ENCODE measurements at places on chromosomes 3 and 15.

DNA sequence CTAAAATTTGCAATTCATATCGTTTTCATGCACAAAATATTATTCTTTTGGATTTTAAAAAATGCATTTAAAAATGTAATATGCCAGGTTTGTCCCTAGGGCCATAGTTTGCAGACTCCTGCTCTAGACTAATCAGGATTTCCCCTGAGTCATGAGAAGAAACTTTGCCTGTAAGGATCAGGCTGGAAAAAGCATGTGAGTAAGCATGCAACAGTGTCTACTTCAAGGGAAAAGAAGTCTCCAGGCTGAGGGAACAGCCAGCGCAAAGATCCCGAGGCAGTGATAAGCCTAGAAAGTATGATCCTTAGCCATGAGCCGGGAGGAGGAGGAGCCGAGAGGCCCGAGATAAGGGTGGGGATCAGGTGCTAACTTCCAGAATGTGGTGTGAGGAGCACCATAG is 382.8 kb upstream of the CFAP20DC start:
- DNase-seq: no peak

- no peak for DNase-seq
These were observed 208.8 kb upstream of the IGF1R start for GRCh38 chr15:98439523-98439942.

DNA sequence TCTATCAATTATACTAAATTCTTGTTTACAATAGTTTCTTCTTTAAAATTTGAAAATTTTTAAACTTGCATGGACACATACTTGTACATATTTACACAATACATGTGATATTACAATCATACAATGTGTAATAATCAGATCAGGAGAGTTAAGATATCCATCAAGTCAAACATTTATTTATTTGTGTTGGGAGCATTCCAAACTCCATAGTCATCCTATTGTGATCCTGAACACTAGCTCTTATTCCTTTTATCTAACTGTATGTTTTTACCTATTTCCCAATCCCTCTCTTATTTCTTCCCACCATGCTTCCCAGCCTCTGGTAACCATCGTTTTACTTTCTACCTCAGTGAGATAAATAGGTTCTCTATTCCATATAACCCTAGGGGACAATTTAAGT is 1219.2 kb downstream of the ZPLD1 start:
- DNase-seq: no peak

GRCh38 chr15:64029633-64030032 is 16.7 kb downstream of the DAPK2 start:
- DNase-seq: no peak

DNA sequence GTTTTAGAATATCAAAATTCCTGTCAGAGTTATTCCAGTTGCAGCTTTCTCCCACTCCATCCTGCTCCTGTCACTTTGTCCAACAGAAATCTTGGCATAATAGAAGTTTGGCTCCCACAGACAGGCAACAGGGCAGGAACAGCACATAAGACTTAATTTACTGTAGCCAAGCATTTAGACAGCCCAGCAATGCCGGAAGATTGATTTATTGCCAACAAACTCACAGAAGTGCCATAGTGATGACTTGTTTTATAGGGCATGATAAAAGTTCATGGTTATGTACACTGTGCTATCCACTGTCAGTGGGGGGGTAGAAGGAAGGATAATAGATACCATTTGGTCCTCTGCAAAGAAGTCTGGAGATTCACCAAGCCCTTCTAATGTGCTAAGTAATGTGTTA is 98.3 kb upstream of the CBLB start:
- DNase-seq: no peak

Measured in GM19239 (cell line).